Glutamatergic neuron (in vitro differentiated cells): ENCODE measurements at places on chromosomes 12 and 14.
A peak's percentile ranks its signal among the peaks of the same experiment; 100 is the strongest.

GRCh38 chr14:95164506-95164905 is 7.2 kb upstream of the DICER1 start:
- no peak overlapping the region for H3K4me3 ChIP-seq
- no peaks in the 10 kb centered on the region for H3K27me3 ChIP-seq
- no peak overlapping the region for H3K27ac ChIP-seq
- peaks cover 24% of the 10 kb centered on the region for H3K36me3 ChIP-seq

- no peaks in the 10 kb centered on the region for H3K36me3 ChIP-seq
- H3K27me3 ChIP-seq = peaks cover 8% of the 10 kb centered on the region
- H3K4me1 ChIP-seq = no peaks in the 10 kb centered on the region
- no peak for DNase-seq
- no peak overlapping the region for H3K27ac ChIP-seq
Measured at GRCh38 chr12:68959143-68959858, 26.3 kb upstream of the CPM start.

- H3K4me3 ChIP-seq = no peak overlapping the region
- H3K36me3 ChIP-seq = peaks cover 8% of the 10 kb centered on the region
Measured at GRCh38 chr12:56931474-56931978, 2.7 kb downstream of the SDR9C7 start.

DNA sequence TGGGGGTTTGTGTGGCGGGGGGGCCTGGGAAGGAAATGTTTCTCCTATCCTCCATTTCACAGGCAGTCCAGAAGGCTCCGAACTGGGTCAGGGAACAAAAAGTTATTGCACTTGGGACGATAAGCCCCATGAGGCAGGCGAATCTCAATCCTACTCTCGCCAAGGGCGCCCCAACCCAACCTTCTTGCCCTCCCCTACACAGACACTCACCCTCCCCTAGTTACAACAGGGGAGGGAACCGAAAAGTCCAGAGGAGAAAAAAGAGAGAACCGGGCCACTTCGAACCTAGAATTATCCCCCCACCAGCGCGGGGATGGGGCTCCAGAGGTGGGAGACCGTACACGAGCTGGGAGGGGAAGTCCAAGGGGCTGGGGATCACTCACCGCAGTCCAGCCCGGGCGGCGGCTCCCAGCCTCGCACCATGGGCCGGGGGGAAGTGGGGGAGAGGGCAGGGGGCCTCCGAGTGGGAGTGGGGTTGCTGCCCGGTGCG is 357 bp downstream of the HOMEZ start:
- H3K36me3 ChIP-seq = no peaks in the 10 kb centered on the region
- peaks cover 5% of the 10 kb centered on the region for H3K4me1 ChIP-seq
- peak overlapping the region; percentile 93 for H3K4me3 ChIP-seq

GRCh38 chr12:113413488-113413939 is 8.7 kb upstream of the SDSL start:
- no peak overlapping the region for H3K4me3 ChIP-seq
- peaks cover 6% of the 10 kb centered on the region for H3K27me3 ChIP-seq
- no peaks in the 10 kb centered on the region for H3K36me3 ChIP-seq

- no peak overlapping the region for H3K27ac ChIP-seq
- H3K36me3 ChIP-seq = peaks cover 16% of the 10 kb centered on the region
- no peak for DNase-seq
- H3K4me1 ChIP-seq = no peaks in the 10 kb centered on the region
Measured at GRCh38 chr12:105315726-105316125, 14.8 kb upstream of the C12orf75 start.

DNA sequence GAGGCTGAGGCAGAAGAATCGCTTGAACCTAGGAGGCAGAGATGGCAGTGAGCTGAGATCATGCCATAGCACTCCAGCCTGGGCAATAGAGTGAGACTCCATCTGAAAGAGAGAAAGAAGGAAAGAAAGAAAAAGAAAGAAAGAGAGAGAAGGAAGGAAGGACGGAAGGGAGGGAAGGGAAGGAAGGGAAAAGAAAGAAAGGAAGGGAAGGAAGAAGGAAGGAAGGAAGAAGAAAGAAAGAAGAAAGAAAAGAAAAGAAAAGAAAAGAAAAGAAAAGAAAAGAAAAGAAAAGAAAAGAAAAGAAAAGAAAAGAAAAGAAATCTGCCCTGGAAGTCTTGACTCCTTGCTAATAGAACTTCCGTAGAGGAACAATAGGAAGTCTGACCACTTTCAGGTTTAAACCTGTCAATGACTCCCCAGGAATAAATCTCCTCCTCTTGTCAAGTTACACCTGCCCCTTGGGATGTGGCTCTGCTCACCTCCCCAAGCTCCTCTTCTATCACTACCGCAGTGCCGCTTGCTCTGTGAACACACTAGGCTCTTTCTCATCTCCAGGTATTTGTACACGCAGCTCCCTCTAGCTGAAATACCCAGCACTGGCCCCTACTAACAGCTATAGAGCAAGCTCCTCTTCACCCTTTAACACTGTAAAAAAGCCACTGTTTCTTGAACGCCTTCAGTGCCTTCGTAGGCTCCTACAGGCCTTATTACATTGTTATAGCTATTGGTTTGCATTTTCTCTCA is 773.1 kb upstream of the TBX3 start:
- no peak overlapping the region for H3K27ac ChIP-seq
- peaks cover 7% of the 10 kb centered on the region for H3K27me3 ChIP-seq
- H3K4me3 ChIP-seq = no peak overlapping the region
- H3K4me1 ChIP-seq = no peaks in the 10 kb centered on the region
- DNase-seq = no peak
- no peaks in the 10 kb centered on the region for H3K36me3 ChIP-seq

DNA sequence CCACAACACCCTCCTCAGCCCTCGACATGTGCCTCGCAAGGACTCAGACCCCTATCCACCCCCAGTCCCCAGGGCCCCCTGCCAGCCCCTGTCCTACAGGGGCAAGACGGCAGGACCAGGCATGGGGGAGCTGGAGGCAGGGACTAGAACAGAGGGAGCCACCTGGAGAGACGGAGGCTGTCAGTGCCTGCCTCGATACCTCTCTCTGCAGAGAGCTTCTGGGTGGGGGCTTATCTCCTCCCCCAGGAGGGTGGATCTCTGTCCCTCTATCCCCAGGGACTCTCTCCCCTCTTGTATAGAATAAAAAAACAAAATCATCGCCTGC is 2.0 kb upstream of the CPNE6 start:
- peaks cover 6% of the 10 kb centered on the region for H3K36me3 ChIP-seq
- no peak overlapping the region for H3K4me3 ChIP-seq
- no peak for DNase-seq
- no peak overlapping the region for H3K27ac ChIP-seq
- peaks cover 19% of the 10 kb centered on the region for H3K27me3 ChIP-seq
- H3K4me1 ChIP-seq = peaks cover 17% of the 10 kb centered on the region

GRCh38 chr14:72975770-72976169 is 49.5 kb downstream of the DCAF4 start:
- H3K27me3 ChIP-seq = peaks cover 6% of the 10 kb centered on the region
- H3K4me3 ChIP-seq = no peak overlapping the region
- peaks cover 1% of the 10 kb centered on the region for H3K4me1 ChIP-seq
- no peak overlapping the region for H3K27ac ChIP-seq
- H3K36me3 ChIP-seq = no peaks in the 10 kb centered on the region

DNA sequence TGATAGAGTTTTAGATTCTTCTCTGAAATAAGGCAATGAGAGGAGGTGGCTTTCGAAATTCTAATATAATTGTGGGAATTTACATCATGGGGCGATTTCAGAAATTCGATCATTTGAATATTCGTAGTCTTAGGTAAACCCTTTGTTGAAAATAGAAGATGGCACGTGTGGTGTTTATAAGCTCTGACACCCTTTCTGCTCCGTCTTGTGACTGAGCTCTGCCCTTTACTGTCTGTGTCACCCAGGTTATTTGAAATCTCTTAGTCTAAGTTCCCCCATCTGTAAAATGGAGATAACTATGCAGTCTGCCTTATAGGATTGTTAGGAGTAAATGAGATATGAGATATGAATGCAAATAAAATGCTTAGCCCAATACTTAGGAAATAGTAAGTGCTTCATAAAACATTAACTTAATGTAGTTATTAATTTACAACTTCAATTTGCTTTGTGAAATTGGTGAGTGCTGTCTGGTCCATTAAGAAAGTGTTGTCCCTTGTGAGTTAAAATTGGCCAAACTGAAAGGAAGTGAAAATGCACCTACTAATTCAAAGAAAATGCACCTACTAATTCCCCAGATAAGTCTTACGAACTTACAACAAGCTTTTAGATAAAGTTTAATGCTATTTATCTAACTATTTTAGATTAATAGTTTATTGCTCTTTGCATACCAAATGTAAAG is 1.5 kb downstream of the BMAL2 start:
- H3K4me1 ChIP-seq = peaks cover 5% of the 10 kb centered on the region
- H3K4me3 ChIP-seq = peak overlapping the region; percentile 93
- peaks cover 15% of the 10 kb centered on the region for H3K27me3 ChIP-seq

DNA sequence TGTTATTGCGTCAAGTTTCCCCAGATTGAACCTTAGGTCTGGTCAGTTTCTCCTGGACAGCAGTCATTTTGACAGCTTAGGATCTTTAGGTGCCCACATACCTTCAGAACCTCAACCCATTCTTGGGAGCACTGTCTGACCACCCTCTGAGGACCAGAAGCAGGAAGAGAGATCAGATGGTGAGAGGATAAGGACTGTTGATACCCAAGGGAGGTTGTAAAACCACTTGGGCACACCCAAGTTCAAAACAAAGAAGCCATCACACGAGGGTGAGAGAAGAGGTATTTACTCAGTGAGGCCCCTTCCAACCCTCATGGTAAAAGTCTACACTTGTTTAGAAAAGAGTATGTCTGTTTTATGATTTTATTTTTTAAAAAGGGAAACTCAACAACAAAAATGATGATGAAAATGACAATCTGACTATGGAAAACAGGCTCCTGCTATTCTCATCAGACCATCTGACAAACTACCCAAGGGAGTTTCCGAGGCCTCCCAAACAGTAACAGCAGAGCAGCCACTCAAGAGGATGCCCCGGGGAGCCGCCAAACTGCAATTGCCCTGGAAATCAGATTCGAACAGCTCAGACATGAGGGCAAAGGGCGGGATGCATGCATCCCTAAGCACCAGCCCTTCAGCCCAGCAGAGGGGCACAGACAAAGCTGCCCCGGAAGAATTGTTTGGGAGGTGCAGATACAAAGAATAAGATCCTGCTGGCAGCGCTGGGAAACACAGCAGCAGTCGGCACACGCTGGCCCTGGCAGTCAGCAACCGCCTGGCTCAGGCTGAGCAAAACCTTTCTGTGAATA is 162.6 kb upstream of the PLEKHG7 start:
- H3K27ac ChIP-seq = peak overlapping the region; percentile 92
- DNase-seq = peak; percentile 79
- H3K27me3 ChIP-seq = peaks cover 2% of the 10 kb centered on the region
- no peaks in the 10 kb centered on the region for H3K36me3 ChIP-seq
- peaks cover 48% of the 10 kb centered on the region for H3K4me1 ChIP-seq
- H3K4me3 ChIP-seq = peak overlapping the region; percentile 55
